ENCODE measurements at places on chromosomes 11 and 22.
A peak's percentile ranks its signal among the peaks of the same experiment; 100 is the strongest.

GRCh38 chr11:122597511-122597910, 58.0 kb upstream of the UBASH3B start:
- no peaks in the 10 kb centered on the region for H3K4me1 ChIP-seq
- H3K27me3 ChIP-seq, result no peaks in the 10 kb centered on the region

- peaks cover 14% of the 10 kb centered on the region for H3K36me3 ChIP-seq
- H3K27ac ChIP-seq, result no peak overlapping the region
- DNase-seq, result no peak
- no peak overlapping the region for H3K4me3 ChIP-seq
- no peaks in the 10 kb centered on the region for H3K27me3 ChIP-seq
Observed at GRCh38 chr11:121625777-121626506, 173.2 kb upstream of the SORL1-AS1 start.

- H3K27me3 ChIP-seq, result no peaks in the 10 kb centered on the region
- DNase-seq, result no peak
- no peaks in the 10 kb centered on the region for H3K36me3 ChIP-seq
- peak overlapping the region; percentile 95 for H3K27ac ChIP-seq
Observed at GRCh38 chr11:34050581-34051348, 766 bp upstream of the CAPRIN1 start.

GRCh38 chr22:28791841-28792490, 8.4 kb downstream of the XBP1 start:
- no peak overlapping the region for H3K27ac ChIP-seq
- H3K4me1 ChIP-seq, result peaks cover 26% of the 10 kb centered on the region
- no peak overlapping the region for H3K4me3 ChIP-seq
- no peaks in the 10 kb centered on the region for H3K27me3 ChIP-seq
- H3K36me3 ChIP-seq, result peaks cover 50% of the 10 kb centered on the region
- DNase-seq, result no peak

DNA sequence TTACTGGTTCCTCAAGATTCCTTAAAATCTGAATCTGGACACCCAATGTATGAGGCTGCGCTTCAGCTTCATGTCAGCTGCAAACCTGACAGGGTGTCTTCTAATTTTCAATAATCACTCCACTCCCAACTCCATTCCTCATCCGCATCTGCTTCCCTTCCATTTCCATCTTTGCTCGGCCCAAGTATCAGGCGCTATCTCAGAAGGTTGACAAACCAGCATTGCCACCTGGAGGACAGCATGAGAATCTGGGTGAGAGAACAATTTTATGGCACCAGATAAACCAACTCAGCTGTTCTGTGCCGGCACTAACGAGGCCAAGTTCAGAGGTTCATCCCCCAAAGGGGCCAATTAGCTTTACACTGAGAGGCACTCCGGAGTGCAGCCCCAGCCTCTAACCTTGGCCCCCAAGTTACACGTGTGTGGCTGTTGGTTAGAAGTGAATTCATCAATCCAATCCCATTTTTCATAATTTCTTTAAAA, 79.1 kb upstream of the LMO2 start:
- H3K4me1 ChIP-seq, result no peaks in the 10 kb centered on the region
- DNase-seq, result no peak

DNA sequence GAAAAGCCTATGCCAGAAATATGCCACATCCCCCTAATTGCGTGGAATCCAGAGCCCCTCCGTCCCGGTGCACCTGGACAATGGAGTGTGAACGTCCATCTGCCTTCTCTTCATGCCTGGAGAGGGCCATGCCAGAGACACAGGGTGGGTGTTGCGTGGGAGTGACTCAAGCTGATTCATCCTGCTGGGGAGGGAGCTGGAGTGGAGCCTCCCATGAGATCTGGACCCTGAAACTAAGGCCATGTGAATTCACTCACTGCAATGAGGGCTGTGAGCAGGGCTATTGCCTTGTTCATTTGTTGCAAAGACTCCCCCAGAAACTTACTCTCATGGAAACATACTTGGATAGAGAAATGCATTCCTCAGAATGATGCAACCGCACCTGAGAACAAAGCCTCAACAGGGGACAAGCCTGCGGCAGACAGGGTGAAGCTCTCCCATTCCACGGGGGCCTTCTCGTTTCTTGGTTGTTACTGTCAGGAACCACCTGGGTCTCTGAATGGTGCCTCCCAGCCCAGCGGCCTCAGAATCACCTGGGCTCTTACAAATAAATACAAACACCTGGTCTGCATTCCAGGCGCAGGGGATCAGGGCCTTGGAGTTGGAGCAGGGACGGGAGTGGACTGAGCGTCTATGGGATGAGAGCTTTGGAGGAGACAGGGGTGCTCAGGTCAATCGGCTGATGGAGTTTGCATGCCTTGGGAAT, 1031.2 kb downstream of the BRD1 start:
- DNase-seq, result peak; percentile 49
- no peaks in the 10 kb centered on the region for H3K36me3 ChIP-seq
- H3K27ac ChIP-seq, result no peak overlapping the region
- no peaks in the 10 kb centered on the region for H3K4me1 ChIP-seq
- no peaks in the 10 kb centered on the region for H3K27me3 ChIP-seq
- H3K4me3 ChIP-seq, result no peak overlapping the region

DNA sequence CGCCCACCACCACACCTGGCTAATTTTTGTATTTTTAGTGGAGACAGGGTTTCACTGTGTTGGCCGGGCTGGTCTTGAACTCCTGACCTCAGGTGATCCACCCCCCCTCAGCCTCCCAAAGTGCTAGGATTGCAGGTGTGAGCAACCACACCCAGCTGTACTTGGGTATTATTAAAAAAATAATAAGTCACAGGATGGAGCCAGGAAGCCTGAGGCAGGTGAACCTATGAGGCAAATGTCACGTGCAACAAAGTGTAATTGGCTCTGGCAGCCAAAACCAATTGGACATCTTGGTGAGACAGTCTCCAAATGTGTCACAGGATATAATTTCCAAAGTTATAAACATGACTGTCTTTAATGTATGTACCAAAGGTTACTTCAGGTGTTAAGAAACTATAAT, 24.0 kb upstream of the MALAT1 start:
- no peak for DNase-seq
- peaks cover 69% of the 10 kb centered on the region for H3K4me1 ChIP-seq
- no peaks in the 10 kb centered on the region for H3K27me3 ChIP-seq
- no peak overlapping the region for H3K4me3 ChIP-seq
- no peaks in the 10 kb centered on the region for H3K36me3 ChIP-seq

GRCh38 chr11:77191429-77191822, 63.4 kb downstream of the MYO7A start:
- no peak overlapping the region for H3K4me3 ChIP-seq
- no peaks in the 10 kb centered on the region for H3K27me3 ChIP-seq
- no peak overlapping the region for H3K27ac ChIP-seq
- H3K36me3 ChIP-seq, result no peaks in the 10 kb centered on the region
- H3K4me1 ChIP-seq, result peaks cover 3% of the 10 kb centered on the region

- H3K36me3 ChIP-seq, result no peaks in the 10 kb centered on the region
- no peak overlapping the region for H3K27ac ChIP-seq
- no peaks in the 10 kb centered on the region for H3K4me1 ChIP-seq
Observed at GRCh38 chr11:114664641-114665040, 13.7 kb upstream of the NXPE2 start.

DNA sequence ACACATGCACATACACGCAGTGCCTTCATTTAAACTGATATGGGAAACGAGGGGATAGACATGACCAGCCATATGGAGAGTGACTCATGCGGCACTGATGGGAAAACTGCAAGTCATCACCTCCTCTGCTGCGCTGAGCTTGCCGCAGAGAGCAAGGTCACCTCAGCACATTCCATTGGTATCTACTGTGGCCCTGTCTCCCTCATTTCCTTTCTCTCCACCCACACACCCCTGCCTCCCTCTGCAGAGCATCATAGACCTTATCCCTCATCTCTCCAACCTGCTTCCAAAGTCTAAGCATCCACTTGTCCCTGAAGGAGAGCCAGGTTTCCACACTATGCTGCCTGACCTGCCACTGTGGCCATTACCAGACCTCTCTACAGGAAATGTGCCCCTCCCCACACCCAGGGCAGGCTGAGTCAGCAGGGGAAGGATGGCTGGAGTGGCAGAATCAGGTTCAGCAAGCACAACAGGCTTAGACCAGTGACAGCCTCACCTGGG, 116.9 kb upstream of the SNX19 start:
- H3K27ac ChIP-seq, result no peak overlapping the region
- no peaks in the 10 kb centered on the region for H3K4me1 ChIP-seq
- H3K27me3 ChIP-seq, result no peaks in the 10 kb centered on the region
- no peak overlapping the region for H3K4me3 ChIP-seq
- no peaks in the 10 kb centered on the region for H3K36me3 ChIP-seq

DNA sequence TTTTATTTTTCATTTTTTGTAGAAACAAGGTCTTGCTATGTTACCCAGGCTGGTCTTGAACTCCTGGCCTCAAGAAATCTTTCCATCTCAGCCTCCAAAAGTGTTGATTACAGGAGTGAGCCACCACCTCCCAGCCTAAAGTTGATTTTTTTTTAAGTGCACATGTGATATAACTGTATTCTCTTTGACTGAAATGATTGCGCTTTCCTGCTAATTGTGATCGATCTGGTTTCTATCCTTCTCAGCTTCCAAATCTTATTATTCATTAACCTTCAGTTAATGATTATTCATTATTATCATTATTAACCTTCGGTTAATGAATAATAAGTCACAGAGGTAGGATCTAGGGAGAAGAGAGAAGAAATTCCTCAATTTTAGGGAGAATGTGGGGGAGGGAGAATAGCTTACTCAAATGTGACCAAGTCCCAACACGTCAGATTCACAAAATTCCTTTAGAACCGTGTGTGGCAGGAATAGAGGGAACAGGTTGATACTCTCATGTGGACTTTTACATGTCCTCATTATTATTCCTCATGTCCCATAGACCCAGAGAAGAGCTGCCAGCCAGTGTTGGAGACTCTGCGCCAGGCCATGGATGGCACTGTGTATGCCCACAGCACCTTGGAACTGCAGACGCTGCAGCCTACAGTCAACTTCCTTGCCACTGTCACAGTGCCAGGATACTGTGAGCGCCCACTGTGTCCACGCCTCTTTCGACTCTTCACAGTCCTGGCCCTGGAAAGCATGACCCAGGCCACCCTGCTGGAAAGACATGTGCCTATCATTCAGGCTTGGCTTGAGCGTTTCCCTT, 47.1 kb downstream of the RRP8 start:
- no peak for DNase-seq
- H3K36me3 ChIP-seq, result no peaks in the 10 kb centered on the region
- no peak overlapping the region for H3K27ac ChIP-seq
- H3K27me3 ChIP-seq, result no peaks in the 10 kb centered on the region
- no peaks in the 10 kb centered on the region for H3K4me1 ChIP-seq

DNA sequence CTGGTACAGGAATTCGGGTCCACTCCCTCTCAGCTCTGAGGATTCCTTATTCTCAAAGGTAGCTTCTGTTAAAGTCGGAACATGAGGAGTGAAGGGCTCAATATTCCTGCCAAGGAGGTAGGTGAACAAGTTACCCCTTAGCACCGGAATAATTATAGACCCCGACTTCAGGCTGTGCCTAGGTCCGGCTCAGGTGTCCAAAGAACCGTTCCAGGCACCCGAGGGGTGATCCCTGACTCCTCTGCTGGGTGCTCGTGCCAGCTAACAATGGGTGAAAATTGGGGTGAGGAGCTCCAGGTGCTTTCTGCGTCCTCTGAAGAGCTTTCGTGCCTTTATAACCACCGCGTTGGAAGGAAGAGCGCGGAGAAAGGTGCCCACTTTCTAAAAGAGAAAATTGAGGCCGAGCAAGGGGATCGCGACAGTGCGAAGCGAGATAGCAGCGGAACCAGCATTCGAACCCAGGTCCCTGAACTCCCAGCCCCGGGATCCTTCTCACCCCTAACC, 393 bp downstream of the CYB561A3 start:
- H3K27ac ChIP-seq, result peak overlapping the region; percentile 83
- H3K27me3 ChIP-seq, result no peaks in the 10 kb centered on the region
- H3K36me3 ChIP-seq, result no peaks in the 10 kb centered on the region
- peak overlapping the region; percentile 72 for H3K4me3 ChIP-seq
- DNase-seq, result no peak

DNA sequence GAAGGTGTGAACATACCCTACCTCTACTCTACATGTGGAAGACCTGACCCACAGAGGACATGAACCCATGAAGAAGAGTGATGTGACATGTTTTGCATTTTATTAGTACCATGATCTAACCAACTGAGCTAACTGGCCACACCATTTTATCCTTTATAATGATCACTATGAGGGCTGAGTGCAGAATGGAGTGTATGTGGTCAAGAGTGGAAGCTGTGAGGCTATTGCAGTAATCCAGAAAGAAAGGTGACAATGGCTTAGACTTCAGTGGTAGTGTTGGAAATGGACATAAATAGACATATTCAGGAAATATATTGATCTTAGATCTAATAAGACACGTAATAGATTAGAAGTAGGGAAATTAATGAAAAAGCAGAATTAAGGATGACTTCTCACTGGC, 3.8 kb downstream of the SRSF8 start:
- DNase-seq, result no peak
- no peaks in the 10 kb centered on the region for H3K27me3 ChIP-seq
- no peaks in the 10 kb centered on the region for H3K36me3 ChIP-seq
- no peak overlapping the region for H3K27ac ChIP-seq
- H3K4me3 ChIP-seq, result no peak overlapping the region
- H3K4me1 ChIP-seq, result peaks cover 50% of the 10 kb centered on the region

- no peak overlapping the region for H3K4me3 ChIP-seq
- peaks cover 38% of the 10 kb centered on the region for H3K4me1 ChIP-seq
- peak overlapping the region; percentile 60 for H3K27ac ChIP-seq
- no peaks in the 10 kb centered on the region for H3K27me3 ChIP-seq
Observed at GRCh38 chr22:33869946-33870345, 50.3 kb downstream of the LARGE1 start.

DNA sequence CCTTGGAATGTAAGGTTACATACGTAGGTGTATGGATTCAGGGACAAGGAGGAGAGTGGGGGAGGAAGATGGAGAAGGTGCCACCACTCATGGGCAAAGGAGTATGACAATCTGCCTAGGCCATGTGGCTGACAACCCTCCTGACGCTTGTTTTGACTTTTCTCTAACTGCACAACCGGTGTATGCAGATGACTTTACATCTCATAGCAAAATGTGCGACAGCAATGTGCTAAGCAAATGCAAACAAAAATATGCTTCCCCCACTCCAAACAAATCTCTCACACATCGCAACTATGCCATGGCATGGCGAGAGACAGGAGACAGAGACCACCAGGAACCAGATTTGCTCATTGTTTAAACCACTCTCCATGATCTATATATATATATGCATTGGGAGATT, 191.8 kb downstream of the BLID start:
- DNase-seq, result no peak
- peaks cover 8% of the 10 kb centered on the region for H3K4me1 ChIP-seq
- H3K4me3 ChIP-seq, result no peak overlapping the region
- H3K36me3 ChIP-seq, result no peaks in the 10 kb centered on the region
- H3K27ac ChIP-seq, result no peak overlapping the region

- no peaks in the 10 kb centered on the region for H3K4me1 ChIP-seq
- no peak overlapping the region for H3K27ac ChIP-seq
- H3K36me3 ChIP-seq, result no peaks in the 10 kb centered on the region
- H3K4me3 ChIP-seq, result no peak overlapping the region
- no peaks in the 10 kb centered on the region for H3K27me3 ChIP-seq
- no peak for DNase-seq
Observed at GRCh38 chr11:92457250-92457649, 232.6 kb downstream of the FAT3 start.

DNA sequence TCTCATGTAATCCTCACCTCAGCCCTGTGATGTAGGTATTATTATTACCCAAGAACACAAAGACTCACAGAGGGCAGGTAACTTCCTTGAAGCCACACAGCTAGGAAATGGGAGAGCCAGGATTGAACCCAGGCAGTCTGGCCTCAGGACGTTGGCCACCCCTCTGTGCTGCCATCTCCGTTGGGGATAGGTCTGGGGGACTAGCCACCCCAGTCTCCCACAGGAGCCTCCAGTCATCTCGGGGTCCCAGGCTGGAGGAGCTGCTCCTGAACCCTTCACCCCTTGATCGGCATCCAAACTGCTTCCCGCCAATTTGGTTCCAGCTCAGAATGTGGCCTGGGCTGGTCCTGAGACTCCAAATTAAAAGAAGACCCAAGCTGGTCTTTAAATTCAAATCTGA, 10.4 kb upstream of the TCF20 start:
- DNase-seq, result no peak
- no peak overlapping the region for H3K4me3 ChIP-seq
- no peaks in the 10 kb centered on the region for H3K36me3 ChIP-seq
- peaks cover 22% of the 10 kb centered on the region for H3K4me1 ChIP-seq
